ENCODE measurements at places on chromosomes 11 and 22.

GRCh38 chr11:37108436-37109285, 510.6 kb upstream of the RAG2 start:
- no peak for DNase-seq

GRCh38 chr22:20403779-20404140, 9.8 kb downstream of the ZNF74 start:
- DNase-seq, result no peak

- no peak for DNase-seq
Measured at GRCh38 chr22:27063406-27063805, 406.0 kb downstream of the MIAT start.

DNA sequence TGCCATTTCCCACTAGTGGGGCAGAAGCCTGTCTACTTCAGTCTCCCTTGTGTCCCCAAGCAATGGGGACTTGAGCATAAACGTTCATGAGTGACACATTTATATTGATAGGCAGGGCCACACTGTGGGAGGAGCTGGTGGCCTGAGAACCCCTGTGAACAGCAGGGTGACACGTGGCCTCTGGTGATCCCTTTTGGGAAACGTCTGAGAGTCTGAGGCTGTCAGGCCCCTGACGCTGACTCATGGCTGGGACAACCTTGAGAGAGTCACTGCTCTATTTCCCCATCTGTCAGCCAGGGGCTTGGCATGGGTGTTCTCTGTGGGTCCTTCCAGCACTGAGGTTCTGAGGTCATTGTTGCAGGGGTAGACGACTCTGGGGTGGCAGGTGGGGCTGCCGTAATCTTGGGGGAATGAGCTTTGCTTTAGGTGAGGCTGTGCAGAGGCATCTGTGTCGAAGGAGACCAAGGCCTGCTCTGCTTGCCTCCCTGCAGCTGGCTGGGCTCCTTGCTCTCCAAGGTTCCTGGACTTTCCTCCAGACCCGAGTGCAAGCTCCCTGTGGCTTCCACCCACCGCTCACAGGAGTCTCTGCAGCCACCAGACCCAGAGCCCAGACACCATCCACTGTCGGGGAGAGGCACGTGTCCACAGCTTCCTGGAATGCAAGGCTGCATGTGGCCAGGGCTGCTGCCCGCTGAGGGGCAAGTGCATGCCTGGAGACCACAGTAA, 54.7 kb downstream of the SMIM38 start:
- no peak for DNase-seq

DNA sequence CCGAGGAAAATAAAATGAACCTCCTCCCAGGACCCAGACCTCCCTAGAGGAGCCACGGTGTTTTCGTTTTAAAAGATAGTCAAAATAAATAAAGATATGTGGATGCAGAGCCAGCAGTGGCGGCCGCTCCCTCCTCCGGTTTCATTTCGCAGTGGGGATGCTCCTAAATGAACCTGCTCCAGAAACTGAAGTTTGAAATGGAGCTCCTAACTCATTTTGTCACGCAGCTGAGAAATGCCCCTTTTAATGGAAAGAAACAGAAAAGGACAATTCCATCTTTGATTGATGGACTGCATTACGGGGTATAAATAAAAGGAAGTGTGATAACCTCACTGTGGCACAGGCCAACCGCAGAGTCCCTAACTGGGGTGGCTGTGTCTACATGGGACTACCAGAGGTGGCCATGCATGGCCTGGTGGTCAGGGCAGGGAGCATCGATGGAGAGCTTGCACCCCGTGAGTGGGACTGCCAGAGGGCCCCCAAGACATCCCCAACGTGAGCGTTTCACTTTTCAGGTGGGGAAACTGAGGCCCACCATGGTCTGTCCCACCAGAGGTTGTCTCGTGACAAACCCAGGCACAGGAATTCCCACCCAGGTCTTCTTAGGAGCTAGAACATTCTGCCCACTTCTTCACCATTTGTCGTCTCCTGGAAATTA, 426.6 kb downstream of the BRD1 start:
- no peak for DNase-seq

- DNase-seq, result no peak
Measured at GRCh38 chr11:123775715-123776549, 21.6 kb upstream of the OR6X1 start.

- DNase-seq, result no peak
Measured at GRCh38 chr11:3614742-3615171, 27.0 kb downstream of the ART5 start.

- no peak for DNase-seq
Measured at GRCh38 chr11:1041471-1041870, 5.0 kb upstream of the MUC6 start.

All from cerebellar nuclear complex (tissue), 1 donor.